ENCODE measurements at places on chromosomes 7 and 10.

GRCh38 chr7:84277628-84278224 lies 83.1 kb upstream of the SEMA3A start:
- no peak for DNase-seq

DNA sequence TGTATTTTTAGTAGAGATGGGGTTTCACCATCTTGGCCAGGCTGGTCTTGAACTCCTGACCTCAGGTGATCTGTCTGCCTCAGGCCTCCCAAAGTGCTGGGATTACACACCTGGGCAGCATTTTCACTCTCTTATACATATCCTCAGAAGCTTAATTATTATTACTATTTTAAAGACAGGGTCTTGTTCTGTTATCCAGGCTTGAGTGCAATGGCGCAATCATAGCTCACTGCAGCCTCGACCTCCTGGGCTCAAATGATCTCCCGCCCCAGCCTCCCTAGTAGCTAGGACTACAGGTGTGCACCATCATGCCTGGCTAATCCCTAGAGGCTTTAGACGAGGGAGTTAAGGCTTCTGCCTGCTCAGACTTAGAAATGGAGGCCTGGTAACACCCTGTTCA lies 26.3 kb downstream of the UNC5B start:
- DNase-seq: no peak

DNA sequence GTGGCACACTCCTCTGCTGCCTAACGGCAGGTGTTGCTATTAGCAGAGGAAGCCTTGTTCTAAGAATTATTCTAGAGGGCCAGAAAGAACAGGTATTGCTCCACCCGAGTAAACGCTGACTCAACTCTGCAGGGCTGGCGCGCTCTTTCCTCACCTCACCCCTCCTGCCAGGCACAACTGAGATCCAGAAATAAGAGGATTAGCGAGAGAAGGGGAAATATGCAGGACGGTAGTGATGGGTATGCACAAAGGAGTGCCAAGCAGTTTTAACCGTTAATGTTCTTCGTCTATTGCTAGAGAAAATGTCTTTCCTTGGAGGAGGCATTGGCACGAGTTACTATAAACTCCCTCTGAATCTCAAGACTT lies 369 bp upstream of the SCIN start:
- no peak for DNase-seq

DNA sequence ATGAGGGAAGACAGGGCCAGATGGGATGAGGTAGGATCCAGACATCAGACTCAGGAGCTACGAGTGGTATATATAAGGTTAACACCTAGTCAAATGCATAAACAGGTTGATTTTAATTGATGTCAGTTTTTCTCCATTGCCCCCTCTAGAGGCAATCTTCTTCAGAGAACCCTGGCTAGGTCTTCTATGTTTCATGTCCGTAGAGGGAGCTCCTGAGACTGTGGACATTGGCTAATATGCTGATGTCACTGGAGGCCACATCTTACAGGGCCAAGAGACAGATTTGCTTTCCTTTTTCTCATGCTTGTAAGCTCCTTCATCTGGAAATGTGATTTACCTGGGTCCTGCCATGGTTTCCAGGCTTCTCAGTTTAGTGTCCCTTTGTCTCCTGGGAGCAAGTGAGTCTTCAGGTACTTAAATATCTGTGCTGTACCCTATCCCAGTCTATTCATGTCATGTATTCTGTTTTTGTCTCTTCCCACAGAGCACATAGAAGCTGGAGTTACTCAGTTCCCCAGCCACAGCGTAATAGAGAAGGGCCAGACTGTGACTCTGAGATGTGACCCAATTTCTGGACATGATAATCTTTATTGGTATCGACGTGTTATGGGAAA lies 161.6 kb upstream of the PRSS1 start:
- no peak for DNase-seq

GRCh38 chr7:30396389-30396788 lies 82.2 kb downstream of the NOD1 start:
- DNase-seq: no peak

- DNase-seq: no peak
These were observed 106.0 kb downstream of the ADARB2 start for GRCh38 chr10:1631282-1631681.

DNA sequence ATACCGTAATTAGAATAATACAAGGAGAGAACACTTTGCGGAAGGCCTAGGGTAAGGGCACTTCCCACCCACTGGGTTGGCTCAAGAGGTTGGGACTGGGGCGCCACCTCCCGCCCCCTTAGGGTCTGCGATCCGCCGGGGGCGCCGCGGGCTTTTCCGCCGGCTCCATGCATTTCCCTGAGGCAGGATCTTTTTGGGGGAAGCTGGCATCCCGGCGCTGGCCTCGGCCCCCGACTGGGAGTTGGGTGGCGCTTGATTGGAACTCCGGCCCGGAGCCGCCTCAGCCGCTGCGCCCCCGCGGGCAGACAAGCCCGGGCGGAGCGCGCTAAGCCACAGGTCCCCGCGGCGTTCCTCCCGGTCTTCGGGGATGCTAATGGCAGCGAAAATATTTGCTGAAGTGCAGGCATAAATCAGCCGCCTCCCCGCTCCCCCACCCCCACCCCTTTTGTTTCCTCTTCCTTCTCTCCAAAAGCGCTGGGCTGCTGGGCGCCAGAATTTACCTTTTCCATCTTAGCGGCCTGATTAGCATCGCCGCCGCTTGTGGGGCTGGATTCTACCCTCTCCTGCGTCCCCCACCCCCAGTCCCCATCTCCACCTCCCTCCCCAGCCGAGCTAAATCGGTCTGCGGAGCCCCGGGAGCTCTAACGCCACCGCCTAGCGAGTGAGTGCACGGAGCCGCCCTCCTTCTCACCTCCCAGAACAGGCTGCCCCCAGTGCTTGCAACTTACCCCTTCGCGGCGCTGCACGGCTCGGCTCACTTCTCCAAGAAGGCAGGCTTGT lies 5.1 kb downstream of the UNC5B start:
- DNase-seq: no peak

DNA sequence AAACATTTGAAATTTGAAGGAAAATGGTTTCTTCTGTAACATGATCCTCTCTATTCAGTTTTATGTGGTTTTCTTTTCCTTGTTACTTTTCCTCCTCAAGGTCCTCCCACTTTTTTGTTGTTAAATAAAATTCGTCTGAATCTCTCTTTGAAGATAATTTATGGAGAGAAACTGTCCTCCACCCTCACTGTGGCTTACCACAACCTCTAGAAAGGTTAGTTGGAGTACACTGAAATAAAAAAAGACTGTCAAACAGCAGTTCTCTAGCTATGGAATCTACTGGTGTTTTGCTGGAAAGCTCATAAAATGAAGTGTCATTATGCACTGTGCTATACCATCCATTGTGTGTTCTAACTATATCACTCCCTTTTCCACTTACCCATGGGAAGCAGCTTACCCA lies 189.4 kb downstream of the HDAC9 start:
- DNase-seq: no peak

DNA sequence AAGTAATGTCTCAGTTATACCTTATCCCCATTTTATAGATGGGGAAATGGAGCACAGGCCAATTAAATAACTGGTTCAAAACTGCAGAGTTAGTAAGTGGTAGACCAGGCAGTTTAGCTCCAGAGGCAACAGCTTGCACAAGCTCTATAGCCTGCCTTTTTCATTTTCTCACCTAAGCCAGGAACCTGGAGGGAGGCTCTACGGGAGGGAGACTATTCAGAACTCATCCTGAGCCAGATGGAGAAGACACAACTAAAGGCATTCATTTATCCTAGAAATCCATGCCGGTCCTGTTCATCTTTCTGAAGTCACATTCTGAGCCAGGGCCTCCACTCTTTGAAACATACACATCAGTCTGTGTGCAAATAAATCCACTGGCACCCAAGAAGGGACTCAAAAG lies 103.2 kb downstream of the CALN1 start:
- no peak for DNase-seq

DNA sequence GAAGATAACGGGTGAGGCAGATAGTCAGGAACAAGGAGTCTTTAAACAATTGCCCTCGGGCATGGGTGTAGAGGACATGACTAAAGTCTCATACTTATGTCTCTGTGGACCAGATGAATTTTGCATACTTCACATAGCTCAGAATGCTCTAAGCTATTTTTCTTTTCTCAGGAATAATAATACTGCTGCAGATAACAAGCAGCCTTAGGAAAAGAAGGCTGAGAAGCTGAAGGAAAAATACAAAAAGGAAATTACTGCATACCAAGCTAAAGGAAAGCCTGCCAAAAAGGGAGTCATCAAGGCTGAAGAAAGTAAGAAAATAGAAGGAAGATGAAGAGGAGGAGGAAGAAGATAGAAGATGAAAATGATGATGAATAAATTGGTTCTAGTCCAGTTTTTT lies 13.4 kb upstream of the ERCC6 start:
- no peak for DNase-seq

DNA sequence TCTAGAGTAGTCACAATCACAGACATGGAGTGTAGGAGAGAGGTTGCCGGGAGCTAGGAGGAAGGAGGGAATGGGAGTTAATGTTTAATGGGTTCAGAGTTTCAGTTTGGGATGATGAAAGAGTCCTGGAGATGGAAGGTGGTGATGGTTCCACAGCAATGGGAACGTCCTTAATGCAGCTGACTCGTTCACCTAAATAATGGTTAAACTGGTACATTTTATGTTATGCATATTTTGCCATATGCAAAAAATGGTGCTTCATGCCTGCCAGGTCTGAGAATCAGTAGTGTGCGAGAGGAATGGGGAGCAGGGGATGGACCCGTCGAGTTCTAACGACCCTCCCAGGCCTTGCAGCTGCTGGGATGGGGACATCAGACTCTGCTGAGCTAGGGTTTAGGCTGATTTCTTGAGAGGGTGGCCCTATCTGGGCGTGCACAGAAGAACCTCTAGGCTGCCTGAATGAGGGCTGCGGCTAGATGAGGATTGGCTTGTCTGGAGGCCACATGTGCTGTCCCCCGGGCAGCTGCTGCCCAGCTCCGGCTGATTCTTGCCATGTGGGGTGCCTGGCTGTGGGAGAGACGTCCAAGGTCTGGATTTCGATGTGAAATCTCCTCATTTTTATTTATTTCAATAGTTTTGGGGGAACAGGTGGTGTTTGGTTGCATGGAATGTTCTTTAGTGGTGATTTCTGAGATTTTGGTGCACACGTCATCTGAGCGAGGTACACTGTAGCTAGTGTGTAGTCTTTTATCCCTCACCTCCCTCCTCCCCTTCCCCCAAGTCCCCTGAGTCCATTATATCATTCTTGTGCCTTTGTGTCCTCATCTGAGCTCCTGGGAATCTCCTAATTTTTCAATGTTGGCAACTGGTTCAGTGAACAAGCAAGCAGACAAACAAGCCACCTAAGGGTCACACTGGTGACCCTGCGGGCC lies 116.0 kb downstream of the GRK5 start:
- no peak for DNase-seq

GRCh38 chr7:91324663-91325062 lies 60.4 kb downstream of the FZD1 start:
- no peak for DNase-seq
